ENCODE measurements at places on chromosomes 12 and 14.

GRCh38 chr12:62865065-62865464 lies 69.9 kb downstream of the PPM1H start:
- DNase-seq = peak; percentile 72

DNA sequence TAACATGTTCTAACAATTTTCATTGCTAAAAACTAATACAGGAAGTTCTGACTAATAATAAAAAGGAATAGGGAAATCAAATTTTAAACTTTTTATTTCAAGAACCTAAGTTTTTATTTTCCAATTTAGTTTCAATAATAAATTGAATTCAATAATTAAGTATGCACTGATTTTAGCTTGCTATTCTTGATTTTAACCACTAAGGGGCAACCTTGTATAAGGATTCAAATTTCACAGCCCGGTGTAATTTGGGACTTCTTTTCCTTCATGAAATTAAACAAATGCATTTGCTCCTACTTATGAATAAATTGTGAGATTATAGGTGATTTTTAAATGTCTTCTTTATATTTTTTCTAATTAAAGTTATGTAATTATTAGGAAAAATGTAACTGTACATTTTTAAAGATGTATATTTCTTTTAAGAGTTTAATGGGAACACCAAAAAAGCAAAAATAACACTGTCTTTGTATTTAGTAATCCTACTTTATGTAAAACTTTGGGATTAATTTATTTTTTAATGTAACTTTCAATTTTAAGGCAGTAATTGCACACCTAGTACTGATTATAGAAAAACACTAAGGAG lies 241.4 kb upstream of the PDZRN4 start:
- peak; percentile 34 for DNase-seq

- no peak for DNase-seq
These were observed 23.7 kb upstream of the CHST11 start for GRCh38 chr12:104433061-104433460.

DNA sequence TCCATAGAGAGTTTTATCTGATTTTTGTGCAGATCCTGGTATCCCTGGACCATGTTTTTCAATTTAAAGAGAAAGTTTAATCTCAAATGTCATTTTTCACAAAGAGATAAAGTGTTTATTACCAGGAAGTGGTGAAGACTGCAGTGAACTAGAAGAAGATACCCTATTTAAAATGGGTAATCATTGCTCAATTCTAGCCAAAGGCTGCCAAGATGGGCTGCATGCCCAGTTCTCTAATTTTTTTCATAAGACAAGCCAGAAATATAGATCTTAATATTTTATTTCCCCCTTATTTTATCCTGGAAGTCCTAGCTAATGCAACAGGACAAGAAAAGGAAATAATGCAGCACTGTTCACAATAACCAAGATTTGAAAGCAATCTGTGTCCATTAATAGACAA lies 343.5 kb downstream of the PCNX1 start:
- no peak for DNase-seq

GRCh38 chr12:102687523-102687922 lies 207.2 kb upstream of the IGF1 start:
- DNase-seq = no peak

DNA sequence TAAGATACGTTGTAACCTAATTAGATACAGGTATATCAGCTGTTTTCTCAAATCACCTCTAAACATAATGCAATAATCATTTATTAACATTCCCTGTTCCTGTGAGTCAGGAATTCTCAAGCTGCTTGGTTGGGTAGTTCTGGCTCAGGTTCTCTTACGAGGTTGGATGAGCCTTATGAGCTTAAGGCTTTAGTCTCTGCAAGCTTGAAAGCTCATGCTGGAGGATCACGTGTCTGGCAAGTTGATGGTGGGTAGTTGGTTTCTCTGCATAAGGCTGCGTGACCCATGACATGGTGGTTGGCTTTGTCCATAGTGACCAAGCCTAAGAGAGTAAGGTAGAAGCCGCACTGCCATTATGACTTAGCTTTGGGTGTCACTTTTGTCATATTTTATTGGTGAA lies 62.0 kb downstream of the PLEKHA5 start:
- DNase-seq = no peak

GRCh38 chr12:5881101-5881606 lies 63.9 kb downstream of the ANO2 start:
- no peak for DNase-seq

- no peak for DNase-seq
These were observed 212.7 kb downstream of the ERC1 start for GRCh38 chr12:1203735-1204019.

DNA sequence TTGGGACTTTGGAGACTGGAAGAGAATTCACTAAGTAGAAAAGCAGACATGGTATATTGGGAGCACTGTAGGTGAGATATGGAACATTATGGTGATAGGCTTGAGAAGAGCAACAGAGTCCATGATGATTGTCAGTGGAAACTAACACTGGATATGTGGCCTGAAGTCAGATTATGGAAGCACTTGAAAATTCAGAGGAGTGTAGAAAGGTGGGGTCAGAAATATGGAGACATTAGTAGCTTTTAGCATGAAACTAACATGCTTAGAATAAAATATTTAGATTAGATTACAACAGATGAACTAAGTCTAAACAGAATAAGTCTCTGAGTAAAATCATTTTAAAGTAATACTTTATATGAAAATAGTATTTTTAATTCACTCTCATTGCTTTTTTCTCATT lies 499.1 kb downstream of the TMEM117 start:
- no peak for DNase-seq

DNA sequence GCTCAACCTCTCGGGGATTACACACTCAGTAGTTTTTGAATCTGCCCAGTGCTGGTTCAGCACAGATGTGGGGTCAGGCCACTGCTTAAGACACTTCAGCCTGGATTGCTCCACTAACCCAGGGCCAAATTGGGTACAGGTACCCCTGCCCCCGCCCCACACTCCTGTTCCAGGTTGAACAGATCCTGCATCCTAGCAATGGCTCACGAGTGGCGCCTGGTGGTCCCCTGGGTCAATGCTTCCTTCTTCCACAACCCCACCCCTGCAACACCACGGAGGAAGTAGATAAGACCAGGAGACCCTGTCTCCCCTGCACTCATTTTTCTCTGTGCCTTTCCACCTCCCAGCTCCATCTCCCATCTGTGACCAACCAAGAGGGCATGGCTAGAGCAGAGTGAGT lies 108.4 kb downstream of the ESRRB start:
- no peak for DNase-seq

DNA sequence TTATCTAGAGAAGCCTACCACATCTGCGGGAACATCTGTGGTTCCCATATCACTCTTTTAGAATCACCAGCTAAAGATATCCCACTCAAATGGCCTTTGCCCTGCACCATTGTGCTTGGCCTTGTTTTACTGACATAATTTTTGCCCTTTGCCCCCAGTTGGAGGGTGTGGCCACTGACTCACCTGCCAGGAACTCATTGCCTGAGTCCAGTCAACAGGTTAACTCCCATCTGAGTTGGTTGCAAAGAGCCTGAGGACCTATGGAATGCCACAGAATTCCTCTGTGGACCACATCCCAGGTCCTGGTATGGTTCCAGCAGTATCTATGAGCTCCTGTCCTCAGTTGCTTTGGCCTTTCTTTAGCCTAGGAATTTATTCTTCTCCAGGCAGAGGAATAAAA lies 55.7 kb upstream of the PTGR2 start:
- DNase-seq = no peak

- no peak for DNase-seq
These were observed 6.8 kb downstream of the USP5 start for GRCh38 chr12:6858799-6859198.

GRCh38 chr14:42532194-42532593 lies 925.5 kb downstream of the LRFN5 start:
- no peak for DNase-seq

- DNase-seq = no peak
These were observed 4.8 kb upstream of the AMN start for GRCh38 chr14:102917469-102918211.

- DNase-seq = no peak
These were observed 226.4 kb downstream of the NELL2 start for GRCh38 chr12:44649693-44650092.

GRCh38 chr12:132029503-132030300 lies 80.0 kb downstream of the EP400 start:
- no peak for DNase-seq

Data from globus pallidus (tissue), 1 donor.